ENCODE measurements at places on chromosomes 4 and X.

DNA sequence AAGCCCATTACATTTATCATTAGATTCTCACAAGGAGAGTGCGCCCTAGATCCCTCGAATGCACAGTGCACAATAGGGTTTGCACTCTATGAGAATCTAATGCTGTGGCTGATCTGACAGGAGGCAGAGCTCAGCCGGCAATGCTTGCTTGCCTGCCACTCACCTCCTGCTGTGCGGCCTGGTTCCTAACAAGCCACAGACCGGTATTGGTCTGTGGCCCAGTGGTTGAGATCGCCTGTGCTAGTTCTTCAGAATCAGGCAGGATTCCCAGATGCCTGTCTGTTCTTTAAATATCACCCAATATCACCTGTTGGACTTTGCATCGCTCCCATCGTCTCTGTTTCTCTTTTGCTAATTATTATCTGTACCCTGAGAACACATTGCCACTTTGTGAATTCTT lies 14.0 kb downstream of the DSPP start:
- no peak for DNase-seq

GRCh38 chr4:116020141-116020722 lies 906.8 kb upstream of the NDST4 start:
- DNase-seq = no peak

DNA sequence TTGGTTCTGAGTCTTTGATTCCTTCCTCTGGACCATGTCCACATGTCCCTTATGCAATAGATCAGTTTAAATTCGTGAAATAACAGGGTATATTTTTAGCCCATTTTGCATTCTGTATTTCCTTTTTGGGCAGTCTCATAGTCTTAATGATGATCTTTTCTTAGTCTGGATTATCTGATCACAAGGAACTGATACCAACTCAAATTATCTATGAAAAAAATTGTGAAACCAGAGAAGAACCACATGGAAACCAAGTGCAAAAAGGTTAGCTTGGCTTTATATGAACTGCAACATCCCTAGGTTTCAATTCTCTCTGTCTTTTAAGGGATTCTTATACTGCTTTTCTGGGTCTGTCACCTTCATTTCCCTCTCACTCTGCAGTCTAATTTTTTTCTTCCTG lies 608.6 kb upstream of the AADAT start:
- no peak for DNase-seq

- DNase-seq = no peak
Observed at GRCh38 chr4:41644288-41644914, 104.1 kb downstream of the PHOX2B start.

DNA sequence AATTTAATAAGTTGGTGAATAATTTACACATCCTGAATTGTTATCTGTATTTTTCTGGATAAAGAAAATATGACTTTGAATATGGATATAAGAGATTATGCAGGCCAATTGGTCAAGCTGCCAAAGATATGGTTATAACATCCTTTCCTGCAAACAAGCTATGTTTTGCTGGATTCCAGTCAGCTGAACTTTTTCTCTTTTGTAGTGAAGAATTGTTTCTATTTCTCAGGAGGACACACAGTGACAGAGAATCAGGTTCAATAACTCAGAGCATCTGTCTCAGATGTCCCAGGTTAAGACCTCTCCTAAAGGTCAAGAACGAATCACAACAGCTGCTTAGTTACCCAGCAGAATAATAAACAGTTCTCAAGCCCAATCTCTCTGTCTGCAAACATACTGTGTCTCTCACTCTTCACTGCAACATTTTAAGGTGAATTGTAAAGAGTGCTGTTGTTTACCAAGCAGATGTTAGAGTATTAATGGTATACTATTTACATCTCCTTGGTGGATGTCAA lies 189.5 kb upstream of the ANKRD50 start:
- no peak for DNase-seq

DNA sequence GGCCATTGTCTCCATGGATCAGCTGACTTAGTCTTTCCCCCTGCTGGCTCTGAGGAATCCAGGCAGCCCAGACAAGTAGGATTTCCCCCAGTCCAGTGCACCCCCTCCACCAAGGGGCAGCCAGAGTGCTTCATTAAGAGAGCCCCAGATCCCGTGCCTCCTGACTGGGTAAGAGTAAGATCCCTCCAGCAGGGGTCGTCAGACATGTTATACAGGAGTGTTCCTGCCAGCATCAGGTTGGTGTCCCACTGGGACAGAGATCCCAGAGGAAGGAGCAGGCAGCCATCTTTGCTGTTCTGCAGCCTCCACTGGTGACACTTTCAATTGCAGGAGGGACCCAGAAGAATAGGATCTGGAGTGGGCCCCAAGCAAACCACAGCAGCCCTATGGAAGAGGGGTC lies 29.0 kb upstream of the INPP4B start:
- DNase-seq = no peak

- DNase-seq = no peak
Observed at GRCh38 chr4:168654104-168654847, 157.4 kb downstream of the PALLD start.

DNA sequence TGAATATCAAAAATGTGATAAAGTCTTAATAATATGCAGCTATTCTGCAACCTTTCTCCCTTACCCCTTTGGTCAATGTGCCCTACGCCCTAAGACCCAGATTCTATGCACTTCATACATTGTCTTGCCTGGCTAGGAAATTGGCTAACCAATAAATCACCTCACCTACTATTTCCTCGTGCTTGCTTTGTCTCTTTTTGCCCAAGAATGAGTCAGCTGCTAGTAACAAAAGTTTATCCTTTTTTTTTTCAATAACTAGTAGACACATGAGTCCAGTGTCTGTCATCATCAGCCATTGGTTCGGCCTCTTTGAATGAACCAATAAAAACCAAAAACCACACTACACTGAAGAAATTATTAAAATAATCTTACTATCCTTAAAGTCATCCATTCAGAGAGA lies 387.1 kb downstream of the PPP3CA start:
- no peak for DNase-seq

- DNase-seq = no peak
Observed at GRCh38 chrX:40099055-40099958, 1.5 kb upstream of the BCOR start.

GRCh38 chr4:1910643-1911042 lies 39.5 kb downstream of the NSD2 start:
- no peak for DNase-seq

DNA sequence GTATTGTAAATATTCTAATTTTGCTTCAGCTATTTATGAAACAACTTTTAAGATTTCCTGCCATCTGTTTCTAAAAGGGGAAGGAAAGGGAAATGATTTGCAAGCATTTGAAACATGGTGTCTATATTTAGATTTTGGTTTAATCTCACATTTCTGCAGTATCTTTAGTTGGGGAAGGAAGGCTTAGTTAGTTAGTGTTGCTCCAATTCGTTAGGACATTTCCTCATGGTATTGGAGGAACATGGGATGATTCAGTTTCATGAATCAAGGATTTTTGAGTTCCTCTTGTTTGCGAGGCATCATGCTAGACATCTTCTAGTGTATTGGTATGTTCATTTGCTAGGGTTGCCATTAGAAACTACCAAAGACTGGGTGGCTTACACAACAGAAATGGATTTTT lies 20.5 kb upstream of the TMEM192 start:
- DNase-seq = no peak

DNA sequence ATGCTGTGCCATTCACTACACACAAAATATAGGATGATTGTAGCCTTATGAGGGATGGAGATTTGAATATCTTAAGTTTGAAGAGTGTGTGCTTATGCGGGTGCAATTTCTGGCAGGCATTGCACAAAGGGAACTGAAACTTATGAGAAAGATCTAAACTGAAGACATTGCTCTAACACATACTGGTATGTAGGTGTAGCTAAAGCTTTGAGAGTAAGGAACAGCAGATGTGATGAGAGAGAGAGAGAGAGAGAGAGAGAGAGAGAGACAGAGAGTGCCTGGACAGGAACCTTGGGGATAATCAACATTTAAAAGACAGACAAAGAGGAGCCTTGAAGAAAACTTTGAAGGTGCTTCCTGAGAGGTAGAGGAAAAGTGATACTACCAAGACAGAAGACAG lies 379.7 kb downstream of the SPRY1 start:
- no peak for DNase-seq

DNA sequence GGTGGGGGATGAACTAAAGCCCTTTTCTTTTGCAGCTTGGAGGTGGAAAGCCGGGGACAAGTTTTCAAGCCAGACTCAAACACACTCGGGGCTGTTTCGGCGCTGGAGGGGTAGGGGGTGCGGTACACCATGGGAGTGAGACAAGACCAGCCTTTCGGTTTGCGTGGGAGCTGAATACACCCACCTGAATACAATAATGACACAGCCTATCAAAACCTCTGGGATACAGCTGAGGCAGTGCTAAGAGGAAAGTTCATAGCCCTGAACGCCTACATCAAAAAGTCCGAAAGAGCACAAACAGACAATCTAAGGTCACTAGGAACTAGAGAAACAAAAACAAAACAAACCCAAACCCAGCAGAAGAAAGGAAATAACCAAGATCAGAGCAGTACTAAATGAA lies 163.3 kb downstream of the ATRX start:
- DNase-seq = no peak

DNA sequence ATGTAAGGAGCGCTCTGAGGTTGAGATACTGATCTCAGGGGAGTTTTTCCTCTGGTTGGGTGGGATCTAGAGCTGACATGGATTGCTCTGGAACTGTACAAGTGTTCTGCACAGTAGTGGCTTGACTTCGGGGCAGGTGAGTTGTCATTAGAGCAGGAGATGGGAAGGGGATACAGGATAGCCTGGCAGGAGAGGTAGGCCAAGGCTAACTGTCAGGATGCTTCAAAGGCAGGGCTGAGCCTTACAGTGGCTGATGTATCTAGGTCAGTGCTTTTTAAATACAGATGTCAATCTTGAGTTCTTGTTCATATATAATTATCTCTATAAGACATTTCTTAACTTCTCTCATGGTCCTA lies 43.5 kb upstream of the RELL1 start:
- DNase-seq = no peak

- DNase-seq = peak; percentile 29
Observed at GRCh38 chrX:151982222-151982621, 7.7 kb upstream of the GABRE start.

DNA sequence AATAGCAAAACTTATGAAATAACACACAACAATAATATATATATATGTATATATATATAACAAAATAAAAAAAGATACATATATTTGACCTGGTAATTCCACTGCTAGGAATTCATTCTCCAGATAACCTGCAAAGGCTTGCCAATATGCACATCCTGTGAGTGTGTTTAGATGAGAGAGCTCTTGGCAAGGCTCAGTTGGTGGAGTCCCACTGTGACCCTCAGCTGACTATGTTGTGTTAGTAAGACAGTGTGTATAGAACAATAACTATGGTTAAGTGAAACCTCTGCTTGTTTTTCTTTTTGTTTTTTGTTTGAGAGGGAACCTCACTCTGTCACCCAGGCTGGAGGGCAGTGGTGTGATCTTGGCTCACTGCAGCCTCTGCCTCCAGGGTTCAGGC lies 39.5 kb upstream of the RBMX start:
- no peak for DNase-seq

DNA sequence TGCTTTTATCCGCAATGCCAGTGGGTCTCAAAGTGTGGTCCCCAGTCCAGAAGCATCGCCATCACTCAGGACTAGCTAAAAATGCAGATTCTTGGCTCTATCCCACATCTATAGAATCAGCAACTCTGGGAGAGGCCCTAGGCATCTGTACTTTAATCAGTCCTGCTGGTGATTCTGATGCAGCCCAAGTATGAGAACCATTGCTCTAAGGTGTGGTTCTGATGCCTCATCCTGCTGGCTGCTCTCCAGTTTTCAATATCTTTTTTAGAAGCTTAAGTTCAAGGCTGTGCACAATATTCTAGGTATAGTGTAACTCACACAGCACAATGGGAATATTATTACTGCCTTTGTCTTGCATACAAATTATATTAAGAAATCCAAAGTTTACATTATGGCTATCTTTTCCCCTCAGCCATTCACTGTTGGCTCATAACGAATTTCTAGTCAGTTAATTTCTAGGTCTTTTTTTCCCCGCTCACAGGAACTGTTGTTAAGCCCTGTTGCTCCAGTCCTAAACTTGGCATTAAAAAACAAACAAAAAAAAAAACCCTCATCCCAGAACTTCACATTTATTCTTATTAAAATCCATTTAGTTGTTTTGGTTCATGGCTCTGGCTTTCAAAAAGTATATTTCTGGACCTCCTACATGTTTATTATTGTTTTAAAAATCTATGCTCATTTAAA lies 109.1 kb downstream of the PHEX start:
- no peak for DNase-seq

DNA sequence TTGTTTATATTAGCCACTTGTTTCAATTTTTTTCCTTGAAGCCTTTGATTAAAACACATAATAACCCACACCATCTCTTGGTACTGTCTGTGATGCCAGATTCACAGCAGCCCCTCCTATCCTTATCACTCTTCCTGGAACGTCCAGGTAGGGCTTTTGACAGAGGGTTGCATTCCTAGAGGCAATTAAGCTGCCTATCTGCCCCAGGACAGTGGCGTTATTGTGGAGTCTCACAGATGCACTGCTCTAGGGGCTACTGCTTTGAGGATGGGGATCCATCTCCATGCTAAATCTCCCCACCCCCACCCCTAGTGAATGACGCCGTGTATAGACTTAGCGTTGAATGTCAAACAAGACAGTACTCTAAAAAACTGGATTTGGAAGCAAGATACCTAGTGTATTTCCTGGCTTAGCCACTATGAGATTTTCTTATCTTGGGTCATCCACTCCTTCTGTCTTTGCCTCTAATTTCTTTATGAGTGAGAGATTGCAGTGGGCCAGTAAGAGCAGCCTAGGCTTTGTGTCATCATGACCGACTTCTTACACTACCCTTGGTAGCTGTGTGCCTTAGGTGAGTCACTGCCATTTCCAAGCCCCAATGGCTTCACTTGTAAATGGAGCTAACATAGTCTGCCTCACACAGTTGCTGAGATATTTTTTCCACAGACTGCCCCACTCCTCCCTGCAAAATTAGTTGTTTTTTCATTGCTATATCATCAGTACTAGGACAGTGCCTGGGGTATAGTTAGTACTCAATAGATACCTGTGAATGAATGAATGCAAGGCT lies 90.9 kb downstream of the EGF start:
- DNase-seq = no peak

GRCh38 chr4:108119199-108119800 lies 49.4 kb downstream of the LEF1 start:
- DNase-seq = no peak

DNA sequence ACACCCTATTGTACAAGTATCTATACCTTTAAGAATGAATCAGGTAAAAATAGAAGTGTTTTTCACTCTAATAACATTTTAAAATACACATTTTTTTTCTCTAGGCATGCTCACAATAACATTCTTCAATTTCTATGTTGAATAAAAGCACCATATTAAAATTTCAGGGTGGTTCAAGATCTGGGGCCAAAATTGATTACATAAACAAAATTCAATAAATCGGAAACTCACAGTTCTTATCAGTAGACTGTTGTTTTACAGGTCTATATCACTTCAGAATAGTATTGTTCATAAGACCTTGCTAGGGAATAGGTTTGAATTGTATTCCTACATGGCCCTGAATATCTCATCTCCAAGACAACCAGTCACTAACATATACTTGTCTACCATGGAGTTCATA lies 634.0 kb downstream of the SPOCK3 start:
- no peak for DNase-seq

GRCh38 chr4:95267081-95267480 lies 281.7 kb downstream of the UNC5C start:
- peak; percentile 54 for DNase-seq

GRCh38 chr4:29853833-29854232 lies 866.3 kb upstream of the PCDH7 start:
- DNase-seq = no peak

All from epithelial cell of proximal tubule (primary cell).